ENCODE measurements at places on chromosomes 3 and 15.

- DNase-seq: peak; percentile 29
Observed at GRCh38 chr3:40765884-40766283, 241.1 kb downstream of the ZNF621 start.

GRCh38 chr3:126447456-126448106 lies 28.1 kb downstream of the ZXDC start:
- DNase-seq: no peak

DNA sequence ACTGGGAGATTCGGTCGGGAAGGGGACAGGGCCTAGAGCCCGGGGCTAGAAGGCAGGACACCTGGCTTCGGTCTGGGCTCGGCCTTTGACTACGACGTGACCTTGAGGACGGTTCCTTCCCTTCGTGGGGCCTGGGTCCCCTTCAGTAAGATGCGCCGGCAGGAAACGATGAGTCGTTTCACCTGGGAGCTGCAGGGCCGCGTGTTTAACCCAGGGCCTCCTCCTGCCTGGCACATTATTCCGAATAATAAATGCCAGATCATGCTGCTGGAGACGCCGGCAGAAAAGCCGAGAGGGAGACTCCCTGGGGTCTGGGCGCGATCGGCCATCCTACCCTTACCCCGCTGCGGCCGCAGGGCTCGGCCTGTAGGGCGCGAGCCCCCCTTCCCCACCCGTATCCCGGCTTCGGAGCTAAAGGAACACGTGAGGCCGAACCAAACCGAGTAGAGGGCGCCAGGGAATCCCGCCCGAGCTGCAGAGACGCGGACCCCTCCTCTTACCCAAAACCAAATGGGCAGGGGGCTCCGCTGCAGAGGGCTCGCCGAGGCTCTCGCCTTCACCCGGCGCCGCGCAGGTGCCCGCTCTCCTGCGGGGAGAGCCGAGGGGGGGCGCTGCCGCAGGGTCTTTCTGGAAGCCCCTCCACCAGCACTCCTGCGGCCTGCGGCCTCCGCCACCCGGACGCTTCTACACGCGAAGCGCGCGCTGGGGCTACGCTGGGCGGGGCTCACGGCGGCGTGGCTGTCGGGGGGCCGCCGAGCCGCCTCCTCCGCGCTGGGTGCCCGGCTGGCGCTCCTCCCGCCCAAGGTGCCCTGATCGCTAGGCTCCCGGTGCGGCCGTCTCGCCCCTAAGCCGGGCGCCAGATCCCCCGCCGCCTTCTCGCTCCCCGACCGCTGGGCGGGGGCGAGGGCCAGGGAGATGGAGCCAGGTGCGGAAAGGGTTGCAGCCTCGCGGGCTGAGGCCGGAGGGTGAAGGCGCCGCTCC lies at the start of gene BDH1:
Gene BDH1, minus strand, starts transcription at position 688 of the 981 bp plus-strand sequence. CDS start 9,525 bp downstream, outside the sequence.
- DNase-seq: peak; percentile 47

DNA sequence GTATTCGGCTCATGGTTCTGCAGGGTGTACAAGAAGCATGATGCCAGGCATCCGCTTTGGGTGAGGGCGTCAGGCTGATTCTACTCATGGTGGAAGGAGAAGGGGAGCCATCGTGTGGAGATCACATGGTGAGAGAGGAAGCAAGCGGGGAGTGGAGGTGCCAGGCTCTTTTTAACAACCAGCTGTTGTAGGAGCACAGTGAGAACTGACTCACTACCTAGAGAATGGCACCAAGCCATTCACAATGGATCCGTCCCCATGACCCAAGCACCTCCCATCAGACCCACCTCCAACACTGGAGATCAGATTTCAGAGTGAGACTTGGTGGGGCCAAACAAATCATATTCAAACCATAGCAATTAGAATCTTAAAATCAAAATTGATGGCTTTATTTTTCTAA lies 259.8 kb upstream of the CTDSPL start:
- DNase-seq: peak; percentile 15

DNA sequence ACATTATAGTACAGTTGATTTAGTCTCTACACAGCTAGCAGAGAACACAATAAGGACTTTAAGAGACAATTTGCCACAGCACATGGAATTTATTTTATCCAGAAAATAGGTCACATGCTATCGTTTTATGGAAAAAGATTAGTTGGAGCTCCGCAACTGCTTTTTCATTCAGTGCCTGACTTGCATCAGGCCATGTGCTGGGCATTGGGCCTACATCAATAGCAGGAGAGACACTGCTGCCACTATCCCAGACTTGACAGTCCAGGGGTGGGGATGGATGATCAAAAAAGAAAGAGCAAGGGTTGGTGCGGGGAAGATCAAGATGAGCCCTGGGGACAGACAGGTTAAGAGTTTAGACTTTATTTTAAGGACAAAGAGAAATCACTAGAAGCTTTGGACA lies 75.2 kb upstream of the C3orf80 start:
- no peak for DNase-seq

GRCh38 chr3:11386465-11387113 lies 114.4 kb downstream of the ATG7 start:
- DNase-seq: peak; percentile 16

DNA sequence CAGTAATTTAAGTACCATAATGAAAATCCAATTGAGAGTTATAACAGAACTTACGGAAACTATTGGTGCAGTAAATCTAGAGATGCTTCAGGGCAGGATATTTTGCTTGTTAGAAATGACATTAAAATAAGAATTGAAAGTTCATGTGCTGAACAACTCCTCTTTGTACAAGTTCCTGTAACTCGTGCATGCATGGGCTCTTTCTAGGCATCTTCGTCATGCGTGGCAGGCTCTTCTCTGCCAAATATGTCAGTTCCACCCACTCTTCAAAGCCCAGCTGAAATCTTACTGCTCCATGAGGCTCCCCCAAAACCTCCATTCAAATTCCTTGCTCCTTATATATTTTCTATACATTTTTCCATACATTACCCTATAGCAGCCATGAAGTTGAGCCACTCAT lies 48.7 kb downstream of the FBN1 start:
- no peak for DNase-seq
